Dermis microvascular lymphatic vessel endothelial cell (primary cell): ENCODE measurements at places on chromosomes 3 and 15.

GRCh38 chr3:163315786-163316185 lies 1762.5 kb downstream of the SI start:
- no peak for DNase-seq

DNA sequence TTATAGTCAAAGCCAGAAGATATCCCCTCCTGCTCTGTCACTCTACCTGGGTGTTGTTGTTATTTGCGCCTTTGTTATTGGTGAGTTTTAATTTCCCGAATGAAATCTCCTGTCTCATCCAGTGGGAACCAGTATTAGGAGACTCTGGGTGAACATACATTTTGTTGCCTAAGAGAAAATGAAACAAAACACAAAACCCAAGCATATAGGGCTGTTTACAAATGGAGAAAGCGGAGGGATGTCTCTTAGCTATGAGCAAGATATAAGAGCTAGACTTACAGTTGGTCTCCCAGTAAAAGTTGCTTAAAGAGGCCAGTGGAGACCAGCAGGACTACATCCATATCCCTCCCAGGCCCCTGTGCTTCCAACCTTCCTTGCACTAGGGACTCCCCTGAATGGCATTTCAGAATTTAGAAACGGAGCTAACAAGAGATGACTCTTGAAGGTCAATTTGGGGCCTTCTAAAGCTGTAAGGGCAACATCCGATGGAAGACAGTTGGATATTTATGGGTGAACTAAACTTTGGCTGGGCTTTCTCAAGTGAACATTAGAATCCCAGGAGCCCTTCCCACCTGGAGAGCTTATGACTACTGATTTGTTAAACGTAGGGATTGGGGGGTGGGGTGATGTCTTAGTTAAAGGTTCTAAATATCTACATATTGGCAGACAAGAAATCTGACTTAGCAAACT lies 2.7 kb downstream of the EOMES start:
- no peak for DNase-seq

- DNase-seq, result no peak
Observed at GRCh38 chr3:75337226-75337900, 326.8 kb upstream of the FRG2C start.

- DNase-seq, result no peak
Observed at GRCh38 chr3:142064454-142064853, 84.9 kb downstream of the TFDP2 start.
